ENCODE measurements at places on chromosomes 1 and 21.

DNA sequence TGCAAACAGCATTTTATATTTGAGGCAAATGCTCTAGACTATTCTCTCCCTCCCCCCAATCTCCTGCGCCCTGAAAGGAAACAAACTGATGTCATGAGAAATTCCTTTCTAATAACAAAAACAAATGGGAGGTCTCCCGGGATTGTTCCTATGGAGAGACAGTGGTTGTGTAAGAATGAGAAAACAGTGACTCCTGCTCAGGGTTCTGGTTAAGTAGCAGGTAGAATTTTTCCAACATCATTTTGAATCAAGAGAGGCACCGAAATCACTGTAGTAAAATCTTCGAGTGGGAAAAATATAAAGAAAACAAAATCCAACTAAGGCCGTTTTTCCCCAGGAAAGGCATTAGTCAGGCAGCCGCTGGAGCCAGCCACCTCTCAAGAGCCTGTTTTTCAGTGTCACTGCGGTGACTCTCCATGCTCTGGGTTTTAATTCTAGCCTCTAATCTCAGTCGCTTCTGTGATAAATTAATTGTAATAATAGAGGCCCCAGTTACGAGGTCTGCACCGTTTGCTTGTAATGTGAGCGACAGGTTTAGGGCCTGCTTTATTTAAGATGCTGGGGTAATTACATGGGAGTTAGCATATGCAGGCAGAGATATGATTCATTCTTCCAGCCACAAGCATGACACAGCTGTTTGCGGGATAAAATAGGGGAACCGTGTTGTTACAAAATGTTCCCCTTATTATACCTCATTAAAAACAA lies 80.3 kb downstream of the RNF220 start:
- DNase-seq, result peak; percentile 84

- DNase-seq, result peak; percentile 44
These were observed 1.9 kb downstream of the WDR26 start for GRCh38 chr1:224432672-224433040.

DNA sequence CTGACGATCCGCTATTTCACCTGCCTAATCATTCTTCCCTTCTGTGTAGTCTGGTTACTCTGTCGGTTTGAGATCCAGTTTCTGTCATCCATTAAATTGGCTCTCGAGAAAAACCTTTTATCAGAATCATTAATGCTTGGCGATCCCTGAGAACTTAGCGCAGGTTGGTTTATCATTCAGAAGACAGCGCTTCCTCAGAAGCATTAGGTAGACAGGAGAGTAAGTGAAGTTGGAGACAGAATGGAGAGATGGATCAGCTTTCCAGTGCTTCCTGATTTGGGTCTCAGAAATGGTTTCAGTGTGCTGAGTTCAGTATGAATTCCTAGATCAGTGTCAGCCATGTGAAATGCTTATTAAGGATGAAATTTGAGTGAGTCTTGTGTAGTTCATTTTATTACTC lies 1.3 kb downstream of the USP1 start:
- DNase-seq, result peak; percentile 46

DNA sequence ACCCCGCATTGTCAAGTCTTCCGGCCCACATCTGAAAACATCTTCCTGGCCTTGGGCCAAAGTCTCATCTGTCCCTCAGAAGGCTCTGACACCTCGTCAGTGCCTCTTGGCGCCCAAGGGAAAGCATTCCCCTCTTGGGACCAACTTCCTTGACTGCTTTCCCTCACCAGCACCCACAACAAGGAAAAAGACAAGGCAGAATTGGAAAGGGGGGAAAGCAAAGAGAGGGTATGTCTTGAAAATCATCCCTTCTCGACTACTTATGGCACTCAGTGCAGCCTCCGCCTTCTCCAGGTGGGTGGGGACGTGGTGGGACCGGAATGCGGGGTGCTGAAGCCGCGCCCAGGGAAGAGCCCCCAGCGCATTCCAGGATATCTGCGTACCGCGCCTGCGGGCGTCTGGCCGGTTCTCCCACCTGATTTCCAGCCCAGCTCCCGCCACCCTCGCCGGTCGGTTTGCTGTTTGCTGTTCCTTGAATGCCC lies 554 bp upstream of the SLC39A1 start:
- DNase-seq, result peak; percentile 85

- DNase-seq, result peak; percentile 32
These were observed 125.8 kb downstream of the SLC45A1 start for GRCh38 chr1:8443558-8444194.

DNA sequence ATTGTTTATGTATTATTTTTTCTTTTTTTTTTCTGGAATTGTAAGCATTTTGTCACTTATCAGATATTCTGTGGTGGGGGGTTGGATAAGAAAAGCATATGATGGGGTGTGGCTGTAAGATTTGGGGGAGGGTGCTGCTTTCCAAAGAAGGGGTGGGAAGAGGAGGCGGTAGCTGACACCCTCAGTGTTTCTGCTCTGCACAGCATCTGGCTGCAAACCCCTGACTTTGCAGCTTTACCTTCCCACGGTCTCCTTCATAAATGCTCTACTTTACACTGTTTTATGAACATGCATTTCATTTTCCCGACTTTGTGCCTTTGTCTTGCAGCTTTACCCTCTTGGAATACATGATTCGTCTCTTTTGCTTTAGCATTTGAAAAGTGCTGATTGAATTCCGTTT lies 7.6 kb downstream of the FMN2 start:
- DNase-seq, result no peak

DNA sequence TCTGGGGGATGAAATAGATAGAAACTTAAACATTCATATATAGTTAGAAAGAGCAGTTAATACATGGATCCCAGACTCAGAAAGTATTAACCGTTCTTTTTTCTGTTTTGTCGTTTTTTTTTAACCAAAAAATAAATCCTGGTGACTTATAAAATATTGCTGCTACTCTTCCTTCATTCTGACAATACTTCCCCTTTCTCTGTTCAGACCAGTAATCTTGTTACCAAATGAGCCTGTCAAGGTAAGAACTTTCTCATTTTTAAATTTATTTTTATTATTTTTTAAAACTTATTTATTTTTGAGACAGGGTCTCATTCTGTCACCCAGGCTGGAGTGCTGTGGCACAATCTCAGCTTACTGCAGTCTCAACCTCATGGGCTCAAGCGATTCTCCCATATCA lies 13.7 kb downstream of the PTPN22 start:
- no peak for DNase-seq

DNA sequence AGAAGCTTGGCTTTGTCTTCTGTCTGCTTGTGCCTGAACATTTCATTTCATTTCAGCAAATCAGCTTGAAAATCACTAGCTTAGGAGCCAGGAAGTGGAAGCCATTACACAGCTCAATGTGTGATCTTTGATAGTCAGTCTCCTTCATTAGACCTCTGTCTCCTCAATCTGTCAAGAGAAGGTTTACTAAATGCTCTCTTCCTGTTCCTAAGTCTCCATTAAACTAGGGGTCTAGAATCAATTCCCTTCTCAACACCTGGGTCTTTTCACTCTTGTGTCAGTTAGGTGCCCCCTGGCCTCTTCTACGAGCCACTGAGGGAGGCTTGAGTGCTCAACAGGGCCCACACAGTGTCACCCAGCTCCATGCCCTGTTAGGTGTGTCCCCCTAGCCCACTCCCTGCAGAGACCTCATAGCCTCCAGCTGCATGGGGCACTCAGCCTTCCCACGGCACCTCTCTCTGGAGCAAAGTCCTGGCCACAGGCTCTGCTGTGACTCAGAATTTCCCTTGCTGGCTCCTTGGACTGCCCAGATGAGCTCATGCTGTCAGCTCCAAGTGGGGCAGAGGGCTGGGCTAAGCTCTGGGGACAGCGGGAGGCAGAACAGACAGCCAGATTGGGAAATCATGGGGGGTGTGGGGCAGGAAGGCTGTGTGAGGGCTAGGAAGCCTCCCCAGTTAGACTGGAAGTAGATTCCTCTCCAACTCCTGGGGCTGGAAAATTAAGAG lies 115.7 kb upstream of the IPO9 start:
- DNase-seq, result peak; percentile 99

- DNase-seq, result peak; percentile 80
These were observed 104.3 kb downstream of the PAPPA2 start for GRCh38 chr1:176567190-176567794.

DNA sequence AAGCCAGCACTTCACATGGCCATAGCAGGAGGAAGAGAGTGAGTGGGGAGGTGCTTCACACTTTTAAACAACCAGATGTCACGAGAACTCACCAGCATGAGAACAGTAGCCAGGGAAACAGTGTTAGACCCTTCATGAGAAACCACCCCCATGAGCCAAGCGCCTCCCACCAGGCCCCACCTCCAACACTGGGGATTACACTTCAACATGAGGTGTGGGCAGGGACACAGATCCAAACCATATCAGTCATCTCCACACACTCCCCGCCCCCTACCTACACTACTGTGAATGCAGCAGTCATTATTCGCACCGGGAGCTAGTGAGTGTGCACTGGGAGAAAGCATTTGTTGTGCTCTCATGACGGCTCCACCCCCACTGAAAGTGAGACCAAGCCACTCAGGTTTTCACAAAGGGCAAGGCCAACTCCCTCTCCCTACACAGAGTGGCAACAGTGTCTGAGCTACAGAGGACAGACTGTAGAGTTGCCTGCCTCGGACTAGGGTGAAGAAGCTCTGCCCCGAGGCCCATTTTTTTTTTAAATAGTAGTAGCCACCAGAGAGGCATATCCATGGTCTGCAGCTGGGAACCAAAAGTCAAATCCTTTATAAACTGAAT lies 125.6 kb downstream of the BARHL2 start:
- DNase-seq, result no peak

GRCh38 chr1:33098371-33098770 lies 17.4 kb downstream of the AZIN2 start:
- peak; percentile 15 for DNase-seq

- no peak for DNase-seq
These were observed 20.7 kb upstream of the ALDH4A1 start for GRCh38 chr1:18922848-18923755.

DNA sequence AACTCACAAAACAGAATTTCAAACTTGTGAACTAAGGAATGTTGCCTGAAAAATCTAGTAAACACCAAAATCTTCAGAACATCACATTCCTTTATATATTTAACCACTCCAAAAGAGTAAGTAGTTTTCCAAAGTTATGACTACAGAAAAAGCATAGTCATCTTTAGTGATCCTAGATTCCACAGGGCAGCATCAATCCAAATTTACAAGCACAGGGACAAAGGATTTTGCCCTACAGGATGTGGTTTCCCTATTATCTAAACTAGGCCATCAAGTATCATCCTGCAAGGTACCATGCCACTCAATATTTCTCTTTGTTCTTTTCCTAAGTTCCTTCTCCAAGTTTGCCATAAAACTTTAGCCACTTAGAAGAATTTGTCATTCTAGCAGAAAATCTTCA lies 33.0 kb downstream of the COP1 start:
- DNase-seq, result peak; percentile 33

- no peak for DNase-seq
These were observed 239.6 kb upstream of the BEND5 start for GRCh38 chr1:49016030-49016977.

- DNase-seq, result peak; percentile 30
These were observed 337.8 kb downstream of the HLX start for GRCh38 chr1:221217029-221217428.

- DNase-seq, result peak; percentile 63
These were observed 29.1 kb upstream of the LRRC8C start for GRCh38 chr1:89603651-89604413.

GRCh38 chr1:156645056-156645455 lies 3.1 kb downstream of the BCAN start:
- no peak for DNase-seq

DNA sequence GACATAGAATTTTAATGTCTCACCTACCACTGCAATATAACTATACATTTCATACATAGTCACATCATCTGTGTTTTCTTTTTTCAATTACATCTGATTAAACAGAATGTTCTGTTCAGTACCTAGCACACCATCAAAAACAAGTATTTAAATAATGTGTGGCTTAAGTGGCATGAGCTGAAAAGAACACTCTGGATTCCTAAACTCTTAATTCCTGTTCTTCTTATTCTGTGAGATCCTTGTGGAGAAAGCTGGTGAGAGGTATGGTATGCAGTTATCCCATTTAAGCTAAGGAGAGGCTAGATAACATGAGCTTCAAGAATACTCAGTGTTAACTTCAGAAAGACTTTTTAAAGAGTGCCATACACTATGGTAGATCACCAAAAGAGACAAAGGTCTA lies 5.5 kb downstream of the TP53BP2 start:
- DNase-seq, result no peak

DNA sequence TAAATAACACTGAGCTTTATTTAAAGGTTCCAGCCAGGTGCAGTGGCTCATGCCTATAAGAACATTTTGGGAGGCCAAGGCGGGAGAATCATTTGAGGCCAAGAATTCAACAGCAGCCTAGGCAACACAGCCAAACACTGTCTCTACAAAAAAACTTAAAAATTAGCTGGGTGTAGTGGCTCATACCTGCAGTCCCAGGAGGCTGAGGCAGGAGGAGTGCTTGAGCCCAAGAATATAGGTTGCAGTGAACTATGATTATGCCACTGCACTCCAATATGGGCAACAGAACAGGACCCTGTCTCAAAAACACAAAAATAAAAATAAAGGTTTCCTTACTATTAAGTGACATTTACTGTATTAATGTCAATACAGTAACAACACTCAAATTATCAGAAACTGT lies 2.1 kb downstream of the TAF12 start:
- DNase-seq, result peak; percentile 51

GRCh38 chr1:203197625-203198024 lies 11.1 kb upstream of the CHI3L1 start:
- peak; percentile 67 for DNase-seq

DNA sequence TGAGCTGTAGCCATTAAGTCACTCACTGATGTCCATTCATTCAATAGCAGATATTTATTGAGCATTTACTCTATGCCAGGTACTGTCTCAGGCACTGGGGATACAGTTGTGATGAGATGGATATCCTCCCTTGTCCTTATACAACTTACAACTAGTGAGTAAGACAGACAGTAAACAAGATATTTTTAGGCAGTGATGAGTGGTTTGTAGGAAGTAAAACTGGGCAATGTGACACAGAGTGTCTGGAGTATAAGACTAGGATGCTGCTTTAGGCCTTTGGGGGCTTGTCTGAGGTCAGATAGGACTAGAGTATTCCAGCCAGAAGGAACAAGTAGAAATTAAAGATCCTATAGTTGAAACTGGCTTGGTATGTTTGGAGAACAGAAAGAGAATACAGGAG lies 41.4 kb downstream of the NOS1AP start:
- no peak for DNase-seq

DNA sequence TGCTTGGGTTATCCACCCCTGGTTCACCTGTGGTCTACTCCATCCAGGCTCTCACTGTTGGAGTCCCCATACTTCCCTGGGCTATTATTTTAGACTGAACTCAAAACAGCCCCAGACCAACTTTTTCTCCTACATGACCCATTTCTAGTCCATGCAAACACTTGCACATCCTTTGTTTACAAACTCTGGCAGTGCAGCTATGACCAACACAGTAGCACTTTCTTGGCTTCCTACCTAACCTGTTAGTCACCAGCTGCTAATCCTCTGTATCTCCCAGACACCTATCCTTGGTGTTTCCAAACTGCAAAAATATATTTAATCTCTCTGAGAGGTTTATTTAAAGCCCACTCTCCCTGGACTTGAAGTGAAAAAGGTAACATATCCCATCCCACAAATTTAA lies 90.8 kb downstream of the DDAH1 start:
- peak; percentile 95 for DNase-seq

GRCh38 chr1:91647061-91647460 lies 146.4 kb downstream of the CDC7 start:
- DNase-seq, result peak; percentile 3

Measured in ELR (cell line).